Endodermal cell (in vitro differentiated cells): ENCODE measurements at places on chromosomes 7 and 10. TPM values are rescaled to one million over a fixed set of nuclear protein-coding genes. Genes with fewer than 3 reads are reported as not detected.

DNA sequence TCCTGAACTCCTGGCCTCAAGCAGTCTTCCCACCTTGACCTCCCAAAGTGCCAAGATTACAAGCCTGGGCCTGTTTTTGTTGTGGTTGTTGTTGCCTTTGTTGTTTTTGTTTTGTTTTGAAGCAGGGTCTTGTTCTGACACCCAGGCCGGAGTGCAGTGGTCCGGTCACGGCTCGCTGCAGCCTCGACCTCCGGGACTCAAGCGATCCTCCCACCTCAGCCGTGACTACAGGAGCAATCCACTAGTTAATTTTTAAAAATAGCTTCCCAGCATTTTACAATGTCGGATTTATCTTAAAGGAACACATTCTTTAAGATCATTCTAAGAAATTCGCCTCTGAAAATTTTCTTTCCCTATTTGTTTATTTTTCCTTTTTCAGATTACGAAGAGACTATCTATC, 27.7 kb upstream of the AP5Z1 start:
- DNase-seq = no peak

- DNase-seq = no peak
Observed at GRCh38 chr7:99451936-99452335, 13.2 kb downstream of the CPSF4 start.

GRCh38 chr7:128168667-128169210, 72.3 kb upstream of the LEP start:
- DNase-seq = peak; percentile 96

- no peak for DNase-seq
Observed at GRCh38 chr10:66931340-66931948, 5.6 kb downstream of the LRRTM3 start.

DNA sequence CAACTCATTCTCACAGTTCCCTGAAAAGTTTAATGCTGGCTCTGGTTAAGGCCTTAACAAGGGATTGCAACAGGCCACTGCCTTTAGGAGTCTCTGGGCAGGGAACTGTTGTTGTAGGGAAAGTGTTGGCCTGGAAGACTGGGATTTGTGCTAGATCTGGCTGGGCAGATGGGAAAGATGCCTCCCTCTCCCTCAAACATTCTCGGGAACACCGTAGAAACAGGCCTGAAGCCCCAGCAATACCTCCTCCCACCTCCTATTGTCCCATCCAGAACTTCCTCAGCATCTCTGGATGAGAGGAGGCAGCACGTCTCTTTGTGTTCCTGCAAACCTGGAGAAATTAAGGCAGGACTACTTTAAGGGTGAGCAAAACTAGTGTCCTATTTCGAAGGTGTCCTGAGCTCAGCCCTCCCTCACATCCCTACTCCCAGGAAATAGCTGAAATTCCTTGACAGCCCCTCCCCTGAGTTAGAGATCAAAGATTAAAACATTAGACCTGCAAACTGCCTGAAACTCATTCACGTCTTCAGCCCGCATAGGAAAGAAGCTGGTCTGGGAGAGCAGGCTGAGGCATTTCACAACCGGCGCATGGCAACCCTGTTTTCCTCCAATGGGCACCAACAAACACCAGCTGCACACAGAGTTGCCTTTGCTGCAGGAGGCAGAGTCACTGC, 10.9 kb upstream of the MAP3K8 start:
- DNase-seq = peak; percentile 91

GRCh38 chr7:100965045-100965722, 4.2 kb upstream of the MUC12 start:
- DNase-seq = peak; percentile 81

DNA sequence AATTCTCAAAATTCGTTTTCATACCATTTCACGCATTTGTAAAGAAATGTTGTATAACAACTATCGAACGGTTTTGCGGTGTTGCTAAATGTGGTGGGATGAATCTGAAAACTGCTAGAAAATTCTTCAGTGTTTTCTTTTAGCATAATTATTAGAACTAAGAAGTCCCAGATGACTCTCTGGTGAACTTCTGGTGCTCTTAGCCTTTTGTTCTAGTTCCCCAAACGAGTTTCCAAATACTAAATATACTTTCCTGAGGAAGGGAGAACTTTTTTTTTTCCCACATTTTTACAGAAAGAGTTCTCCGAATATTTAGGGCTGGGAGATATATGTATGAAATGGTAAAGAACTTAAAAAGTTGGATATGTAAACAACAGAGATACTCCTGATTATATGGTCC, 82.5 kb downstream of the ICA1 start:
- no peak for DNase-seq

GRCh38 chr7:25574828-25575227, 346.5 kb upstream of the NPVF start:
- DNase-seq = no peak

GRCh38 chr7:81051811-81052413, 133.1 kb upstream of the SEMA3C start:
- DNase-seq = no peak

ADCK2 gene
- 14.0 to 17.8 TPM (median 17.7 TPM) in 3 replicates for total RNA-seq

ANTXRL gene
- not detected in 3 replicates for total RNA-seq

SUN3 gene
- total RNA-seq = not detected in 2 replicates

VSTM4 gene
- total RNA-seq = 0.28 to 0.77 TPM (median 0.65 TPM) in 3 replicates
